ENCODE measurements at places on chromosomes 5 and 9.

DNA sequence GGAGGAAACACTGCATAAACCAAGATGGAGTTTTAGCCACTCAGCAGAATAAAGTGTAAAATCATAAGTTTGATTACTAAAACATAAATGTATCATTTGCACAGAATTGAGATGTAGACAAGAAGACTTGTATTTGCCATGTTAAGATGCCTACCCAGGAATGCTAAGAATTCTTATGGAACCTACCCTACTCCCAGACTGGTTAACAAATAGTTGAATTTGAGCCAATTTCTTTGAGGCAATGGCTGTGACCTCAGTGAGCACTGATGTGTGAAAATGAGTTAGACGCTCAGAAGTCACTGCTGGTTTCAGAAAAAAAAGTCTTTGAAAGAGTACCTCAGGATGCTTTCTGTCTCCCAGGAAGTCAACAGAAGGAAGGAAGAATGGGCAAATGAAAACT is 95.6 kb downstream of the ESM1 start:
- no peak for DNase-seq

DNA sequence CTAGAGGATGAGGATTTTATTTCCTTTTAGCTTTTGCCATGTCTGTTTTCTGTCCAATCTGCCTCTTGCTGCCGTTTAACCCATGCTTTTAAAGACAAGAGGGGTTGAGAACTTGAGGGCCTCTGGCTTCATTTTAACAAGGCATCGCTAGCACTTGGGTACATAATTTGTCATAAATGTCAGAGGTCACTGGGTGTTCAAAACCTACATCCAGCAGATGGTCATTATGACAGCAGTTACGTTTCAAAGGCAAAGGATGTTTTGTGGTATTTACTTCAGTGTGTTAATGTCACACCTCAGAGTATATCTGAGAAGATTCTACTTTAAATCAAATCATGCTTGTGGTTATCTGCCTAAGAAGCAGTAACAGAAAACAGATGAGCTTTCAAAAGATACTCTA is 918.3 kb downstream of the NR2F1-AS1 start:
- no peak for DNase-seq

- DNase-seq: no peak
Measured at GRCh38 chr9:69371001-69371400, 46.0 kb downstream of the ENTREP1 start.

DNA sequence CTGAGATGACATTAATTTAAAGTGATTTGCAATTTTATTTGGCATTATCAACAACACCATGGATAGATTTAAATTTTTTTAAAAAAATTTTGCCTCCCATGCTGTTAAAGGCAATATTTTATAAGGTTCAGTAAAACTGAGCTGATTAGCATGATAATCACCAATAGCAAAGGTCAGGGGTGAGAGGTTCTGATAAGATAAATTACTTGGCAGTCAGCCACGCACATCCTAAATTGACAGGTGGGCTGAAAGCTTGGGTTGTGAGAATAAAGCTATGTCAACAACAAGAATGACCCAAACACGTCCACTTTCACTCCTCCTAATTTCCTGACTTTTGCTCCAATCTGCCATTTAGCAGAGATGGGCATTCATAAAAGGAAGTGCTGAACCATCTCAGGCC is 127.1 kb downstream of the LHFPL2 start:
- no peak for DNase-seq

DNA sequence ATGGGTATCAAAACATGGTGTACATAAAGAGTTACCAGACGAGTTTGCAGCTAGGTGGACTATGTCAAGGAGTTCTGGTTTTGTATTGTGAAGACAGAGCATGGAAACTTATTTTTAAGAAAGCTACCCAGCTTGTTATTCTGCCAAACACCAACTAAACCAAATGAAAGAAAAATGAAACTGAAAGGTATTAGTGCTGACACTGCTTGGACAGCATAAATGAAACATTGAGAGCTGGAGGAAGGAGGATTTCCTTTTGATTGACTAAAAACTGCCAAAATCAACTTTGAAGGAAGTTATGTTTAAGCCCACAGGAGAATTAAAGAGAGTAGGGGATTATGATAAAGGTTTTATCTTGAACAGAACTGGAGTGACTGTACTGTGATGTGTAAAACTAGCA is 766.2 kb downstream of the PTPRD start:
- DNase-seq: no peak

DNA sequence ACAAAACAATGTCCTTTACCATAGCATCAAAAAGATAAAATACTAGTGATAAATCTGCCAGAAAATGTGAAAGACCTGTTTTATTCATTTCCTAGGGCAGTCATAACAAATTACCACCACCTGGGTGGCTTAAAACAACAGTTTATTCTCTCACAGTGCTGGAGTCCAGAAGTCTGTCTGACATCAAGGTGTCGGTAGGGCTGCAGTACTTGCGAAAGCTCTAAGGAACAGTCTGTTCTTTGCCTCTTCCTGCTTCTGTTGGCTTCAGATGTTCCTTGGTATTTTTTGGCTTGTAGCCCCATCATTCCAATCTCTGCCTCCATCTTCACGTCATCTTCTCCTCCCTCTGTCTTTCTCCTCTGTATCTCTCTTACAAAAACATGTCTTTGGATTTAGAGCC is 51.0 kb downstream of the PTPDC1 start:
- no peak for DNase-seq

- DNase-seq: no peak
Measured at GRCh38 chr5:28864006-28864405, 1825.6 kb upstream of the CDH9 start.

DNA sequence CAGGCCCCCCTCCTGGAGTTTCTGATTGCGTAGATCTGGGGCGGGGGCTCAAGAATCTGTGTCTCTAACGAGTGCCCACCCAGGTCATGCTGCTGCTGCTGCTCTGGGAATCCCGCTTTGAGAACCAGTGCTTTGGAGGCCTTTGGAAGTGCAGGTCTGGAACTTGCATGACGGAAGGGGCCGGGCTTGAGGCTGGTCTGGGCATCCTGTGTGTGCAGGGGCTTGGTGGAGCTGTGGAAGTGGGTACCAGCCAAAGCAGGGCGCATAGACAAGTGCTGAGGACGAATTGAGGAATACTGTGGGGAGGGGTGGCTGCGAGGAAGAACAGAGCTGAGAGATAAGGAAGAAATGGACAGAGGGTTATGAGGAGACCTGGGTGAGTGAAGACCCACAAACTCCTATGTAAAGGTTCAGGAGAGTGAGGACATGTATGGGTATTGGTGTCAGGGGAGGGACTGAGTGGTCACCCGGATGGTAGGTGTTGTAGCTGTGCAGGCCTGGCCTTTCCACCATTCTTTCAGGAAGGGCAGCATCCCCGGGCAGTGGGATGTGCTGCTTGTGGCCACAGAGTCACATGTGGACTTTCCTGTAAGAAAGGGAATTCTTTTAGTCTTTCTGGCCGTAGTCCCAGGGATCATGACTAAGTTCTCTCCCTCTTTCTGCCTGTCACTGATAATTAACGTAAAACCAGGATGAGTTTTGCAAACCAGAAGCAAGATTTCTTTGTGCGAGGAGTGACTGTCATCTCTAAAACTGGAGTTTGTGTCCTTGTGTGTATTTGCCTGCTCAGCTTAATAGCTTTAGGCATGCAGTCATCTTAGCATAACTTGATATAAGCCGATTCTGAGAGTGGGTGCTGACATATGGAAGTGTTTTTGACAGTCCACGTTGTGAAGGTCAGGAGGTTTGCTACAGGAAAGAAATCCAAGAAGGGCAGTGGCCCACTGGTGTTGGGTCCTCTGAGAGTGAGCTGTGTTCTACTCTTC is 43.3 kb upstream of the TJP2 start:
- no peak for DNase-seq

DNA sequence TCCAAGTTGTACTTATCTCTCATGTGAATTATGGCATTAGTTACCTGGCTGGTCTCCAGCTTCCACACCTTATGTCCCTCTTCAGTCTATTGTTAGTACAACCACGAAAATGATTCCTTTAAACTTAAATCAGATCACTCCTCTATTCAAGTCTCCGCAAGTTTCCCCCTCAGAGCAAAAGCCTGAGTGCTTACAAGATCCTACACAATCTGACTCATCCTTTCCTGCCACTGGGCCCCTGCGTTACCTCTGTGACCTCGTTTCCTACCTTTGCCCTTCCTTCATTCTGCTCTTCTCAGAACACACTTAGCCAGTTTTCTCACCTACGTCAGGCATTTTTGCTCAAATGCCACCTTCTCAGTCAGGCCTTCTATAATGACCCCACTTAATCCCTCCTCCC is 45.1 kb upstream of the GLIS3 start:
- no peak for DNase-seq

DNA sequence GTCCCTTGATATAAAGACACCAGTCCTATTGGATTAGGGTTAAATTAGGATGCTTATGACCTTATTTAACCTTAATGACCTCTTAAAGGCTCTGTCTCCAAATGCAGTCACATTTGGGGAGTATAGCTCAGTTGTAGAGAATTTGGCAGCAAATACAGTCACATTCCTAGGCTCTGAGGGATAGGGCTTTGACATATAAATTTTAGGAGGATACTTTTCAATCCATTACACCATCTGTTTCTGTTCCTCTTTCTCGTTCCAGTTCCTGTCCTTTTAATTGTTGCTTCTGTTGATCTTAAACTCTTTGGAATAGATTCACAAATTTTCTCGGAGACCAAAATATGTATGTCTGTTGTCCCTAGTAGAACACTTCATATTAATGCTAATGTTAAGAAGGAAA is 390.0 kb upstream of the PCSK5 start:
- DNase-seq: no peak

DNA sequence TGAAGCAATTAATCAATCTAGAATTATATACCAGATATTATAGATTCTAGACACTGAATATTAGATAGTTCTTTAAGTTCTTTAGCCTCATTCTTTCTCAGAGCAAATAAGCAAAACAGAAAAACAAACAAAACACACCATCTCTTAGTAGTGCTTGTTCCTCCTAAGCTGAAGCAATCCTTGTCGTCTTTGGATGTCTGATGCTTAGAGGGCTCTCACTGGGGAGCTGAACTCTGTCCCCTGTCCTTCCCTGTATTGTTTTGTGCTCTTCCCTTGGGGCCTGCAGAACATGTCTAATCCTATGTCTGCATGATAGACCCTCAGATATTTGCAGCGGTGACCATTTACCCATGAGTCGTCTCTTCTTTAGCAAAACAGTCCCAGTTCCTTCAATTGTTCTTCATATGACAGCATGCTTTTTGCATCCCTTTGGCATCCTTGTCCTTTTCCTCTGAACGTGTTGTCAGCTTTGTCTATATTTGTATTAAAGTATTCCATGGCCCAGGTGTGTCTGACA is 114.3 kb downstream of the ARHGEF28 start:
- no peak for DNase-seq

DNA sequence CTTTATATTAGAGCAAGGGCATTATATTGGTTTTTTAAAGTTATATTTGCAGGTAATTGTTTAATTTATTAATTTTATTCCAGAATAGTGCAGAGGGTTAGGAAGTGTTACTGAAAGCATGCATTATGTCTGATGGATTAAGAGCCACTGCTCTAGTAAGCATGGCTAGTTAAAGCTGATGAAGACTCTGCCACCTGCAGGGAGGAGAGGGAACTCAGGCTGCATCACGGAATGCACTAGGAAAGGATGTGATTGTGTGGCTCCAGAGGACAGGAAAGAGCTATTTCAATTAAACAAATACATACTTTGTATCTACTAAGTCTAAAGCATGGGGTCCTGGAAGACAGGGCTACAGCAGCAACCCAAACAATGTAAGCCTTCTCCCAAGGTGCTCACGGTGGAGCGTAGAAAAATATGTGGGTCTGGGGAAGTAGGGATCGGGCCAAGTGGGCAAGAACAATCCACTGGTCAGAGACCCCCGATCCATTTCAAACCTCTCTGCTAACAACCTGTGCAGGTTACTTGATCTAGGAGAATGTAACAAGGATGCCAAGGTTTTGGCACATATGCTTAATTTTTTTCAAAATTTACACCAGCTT is 15.3 kb upstream of the GRXCR2 start:
- peak; percentile 43 for DNase-seq

DNA sequence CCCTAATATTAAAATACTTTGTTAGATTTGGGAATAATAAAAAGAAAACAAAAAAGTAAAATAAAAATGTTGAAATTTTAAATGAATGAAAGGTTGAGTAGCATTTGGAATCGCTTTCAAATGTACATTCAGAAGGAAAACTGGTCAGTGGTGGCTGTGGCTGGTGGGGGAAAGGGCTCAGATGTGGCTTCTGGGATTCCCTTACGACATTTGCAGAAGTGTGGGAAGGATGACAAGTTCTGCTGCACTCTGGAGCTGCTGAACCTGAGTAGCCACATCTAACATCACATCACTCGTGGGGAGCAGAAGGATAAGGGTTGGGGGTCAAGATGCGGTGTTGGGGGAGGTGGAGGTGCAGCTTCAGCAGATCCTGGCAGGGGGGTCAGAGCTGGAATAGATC is 25.6 kb upstream of the CAST start:
- DNase-seq: no peak

- DNase-seq: no peak
Measured at GRCh38 chr5:105816961-105817360, 1853.8 kb downstream of the EFNA5 start.

- no peak for DNase-seq
Measured at GRCh38 chr5:177524941-177525655, 8.3 kb upstream of the DDX41 start.

DNA sequence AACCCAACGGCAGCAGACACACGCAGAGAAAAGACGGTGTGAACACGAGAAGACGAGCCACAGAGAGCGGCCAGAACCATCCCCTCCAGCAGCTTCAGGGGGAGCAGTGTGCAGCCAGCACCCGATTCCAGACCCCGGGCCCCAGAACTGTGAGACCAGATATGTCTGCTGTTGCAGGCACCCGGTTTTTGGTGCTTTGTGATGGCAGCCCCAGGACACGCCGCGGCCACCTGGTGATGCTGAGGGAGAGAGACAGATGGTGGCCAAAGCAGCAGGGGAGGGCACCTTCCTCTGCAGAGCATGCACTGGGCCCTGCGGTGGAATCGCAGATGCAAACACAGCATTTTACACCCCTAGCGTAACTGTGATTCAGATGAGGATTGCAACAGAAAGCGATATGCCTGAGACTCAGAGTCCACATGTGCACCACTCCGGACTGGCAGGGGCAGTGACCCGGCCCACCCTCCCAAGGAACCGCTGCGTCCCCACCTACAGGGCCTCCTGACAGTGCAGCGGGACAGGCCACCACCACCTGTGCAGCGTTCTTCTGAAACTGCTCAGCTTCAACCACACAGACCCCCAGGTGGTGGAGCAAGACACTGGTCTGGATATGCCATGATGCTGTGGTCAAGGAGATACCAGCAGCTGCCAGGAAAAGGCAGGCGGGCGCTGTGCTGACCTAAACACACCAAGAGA is 24.0 kb downstream of the ZDHHC11B start:
- no peak for DNase-seq

- no peak for DNase-seq
Measured at GRCh38 chr5:173330338-173331206, 2.4 kb upstream of the STC2 start.

DNA sequence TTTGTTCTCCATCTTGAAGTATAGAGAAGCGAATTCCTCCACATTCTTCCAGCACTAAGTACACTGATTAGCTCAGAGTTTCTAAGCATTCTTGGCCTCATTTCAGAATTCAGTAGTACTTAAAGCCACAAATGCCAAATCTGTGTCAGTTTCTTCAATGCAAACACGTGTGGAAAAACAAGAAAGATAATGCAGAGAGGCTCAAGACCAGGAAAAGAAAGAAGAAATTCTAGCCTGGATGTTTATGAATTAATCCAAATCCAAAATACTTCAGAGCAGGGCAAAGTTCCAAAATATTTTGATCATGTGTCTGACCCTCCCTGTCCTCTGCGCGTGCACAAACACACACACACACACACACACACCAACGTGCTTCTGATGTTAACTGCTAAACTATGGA is 457.6 kb downstream of the SLCO4C1 start:
- no peak for DNase-seq
